PC-3 (cell line): ENCODE measurements at places on chromosomes 12 and 14. TPM values are rescaled to one million over a fixed set of nuclear protein-coding genes. Genes with fewer than 3 reads are reported as not detected.

Gene LRP1-AS
- total RNA-seq = not detected in 2 replicates

Gene CEBPE
- not detected in 2 replicates for total RNA-seq

Gene LRRK2
- 0.33 TPM in 1 of 2 replicates, not detected in the other for total RNA-seq

Gene KCNA5
- not detected in 2 replicates for total RNA-seq

Gene SEC23A
- 58.2 and 67.0 TPM in 2 replicates for total RNA-seq

Gene SLC10A1
- total RNA-seq = not detected in 2 replicates

Gene DIO2
- 2.0 and 6.6 TPM in 2 replicates for total RNA-seq

Gene SLC2A3
- not detected in 2 replicates for total RNA-seq

Gene CNIH1
- 139 and 194 TPM in 2 replicates for total RNA-seq

Gene FAM186B
- total RNA-seq = 0.80 and 1.1 TPM in 2 replicates

Gene TRPV4
- 1.6 and 2.4 TPM in 2 replicates for total RNA-seq
